Stimulated activated CD8-positive, alpha-beta memory T cell treated with anti-CD3 and anti-CD28 coated beads, Interleukin-2, amount 100 ng/mL, for 1 hour (primary cell): ENCODE measurements at places on chromosomes 11 and 22.
A peak's percentile ranks its signal among the peaks of the same experiment; 100 is the strongest.

GRCh38 chr11:36373016-36374010, 77.2 kb downstream of the PRR5L start:
- DNase-seq: no peak

DNA sequence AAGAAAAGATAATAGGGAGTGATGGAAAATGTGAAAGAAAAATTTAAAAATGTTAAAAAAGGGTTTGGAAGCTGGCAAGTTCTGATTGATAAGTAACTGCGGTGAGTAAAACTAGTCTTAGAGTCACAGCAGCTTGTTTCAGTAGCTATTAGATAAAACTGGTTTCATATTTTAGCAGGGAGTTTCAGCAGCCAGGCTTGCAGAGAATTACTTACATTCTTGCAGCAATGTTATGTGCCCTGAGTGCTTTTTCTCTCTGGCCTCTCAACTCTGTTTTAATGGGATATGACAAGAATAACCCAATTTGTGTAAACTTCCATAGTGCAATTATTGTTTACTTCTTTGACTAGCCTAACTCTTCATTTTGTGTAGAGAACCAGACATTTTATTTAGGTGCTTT, 33.6 kb downstream of the PPME1 start:
- DNase-seq: no peak

DNA sequence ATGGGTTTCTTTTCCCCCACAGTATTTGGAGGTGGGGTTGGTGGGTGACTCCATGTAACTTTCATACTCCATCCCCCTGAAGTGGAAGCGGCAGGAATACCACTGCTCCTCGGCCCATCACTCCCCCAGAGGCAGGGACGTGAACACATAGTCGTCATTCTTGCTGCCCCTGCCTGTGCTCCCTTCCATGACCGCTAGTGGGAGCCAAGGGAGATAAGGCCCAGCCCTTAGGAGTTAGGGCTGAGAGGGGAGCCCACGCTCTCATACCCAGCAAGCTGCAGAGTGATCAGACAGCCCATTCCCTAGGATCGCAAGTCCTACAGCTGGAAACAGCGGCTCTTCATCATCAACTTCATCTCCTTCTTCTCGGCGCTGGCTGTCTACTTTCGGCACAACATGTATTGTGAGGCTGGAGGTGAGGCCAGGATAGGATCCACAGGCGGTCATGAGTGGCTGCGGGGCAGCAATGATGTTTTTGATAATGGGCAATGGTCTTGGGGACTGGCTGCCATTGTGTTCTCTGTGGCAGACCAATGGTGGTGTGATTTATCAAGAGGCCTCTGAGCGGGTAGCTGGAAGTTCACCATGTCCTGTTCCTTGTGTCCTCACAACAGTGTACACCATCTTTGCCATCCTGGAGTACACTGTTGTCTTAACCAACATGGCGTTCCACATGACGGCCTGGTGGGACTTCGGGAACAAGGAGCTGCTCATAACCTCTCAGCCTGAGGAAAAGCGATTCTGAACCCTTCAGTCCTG, 15.9 kb downstream of the RHOG start:
- peak; percentile 62 for DNase-seq

- DNase-seq: no peak
Observed at GRCh38 chr11:68821670-68822069, 20.0 kb downstream of the CPT1A start.

DNA sequence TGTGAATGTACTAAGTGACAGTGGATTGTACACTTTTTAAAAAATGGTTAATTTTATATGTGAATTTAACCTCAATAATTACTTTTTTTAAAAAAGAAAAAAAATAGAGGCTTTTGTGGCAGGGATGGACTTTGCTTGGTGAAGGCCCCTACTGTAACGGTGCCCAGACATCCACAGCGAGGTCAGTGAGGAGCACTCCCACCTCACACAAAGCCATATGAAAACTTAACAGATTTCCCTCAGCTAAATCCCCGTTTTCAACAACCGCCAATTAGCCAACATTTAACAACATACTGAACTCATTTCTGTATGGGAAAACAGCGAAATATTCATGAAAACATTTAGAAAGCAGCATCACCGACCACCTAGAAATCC, 642 bp upstream of the C11orf58 start:
- no peak for DNase-seq

DNA sequence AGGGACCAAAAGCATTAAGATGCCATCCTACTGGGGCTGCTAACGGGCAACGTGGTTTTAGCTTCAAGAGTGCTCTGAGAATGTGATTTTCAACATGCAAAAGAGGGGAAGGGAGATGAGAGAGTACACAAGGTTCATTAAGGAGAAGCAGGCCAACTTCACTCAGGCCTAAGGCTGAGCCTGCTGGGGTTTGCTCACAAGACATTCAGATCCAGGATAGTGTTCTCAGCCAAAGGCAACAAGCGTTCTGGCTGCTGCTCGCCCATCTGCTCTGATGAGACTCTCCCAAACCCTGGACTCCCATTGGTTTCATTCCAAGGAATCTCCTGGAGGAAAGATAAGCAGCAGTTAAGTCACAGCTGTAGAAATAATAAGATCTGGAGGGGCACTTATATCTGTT, 23.6 kb upstream of the UPB1 start:
- DNase-seq: no peak

- no peak for DNase-seq
Observed at GRCh38 chr11:92180226-92180625, 44.4 kb upstream of the FAT3 start.

DNA sequence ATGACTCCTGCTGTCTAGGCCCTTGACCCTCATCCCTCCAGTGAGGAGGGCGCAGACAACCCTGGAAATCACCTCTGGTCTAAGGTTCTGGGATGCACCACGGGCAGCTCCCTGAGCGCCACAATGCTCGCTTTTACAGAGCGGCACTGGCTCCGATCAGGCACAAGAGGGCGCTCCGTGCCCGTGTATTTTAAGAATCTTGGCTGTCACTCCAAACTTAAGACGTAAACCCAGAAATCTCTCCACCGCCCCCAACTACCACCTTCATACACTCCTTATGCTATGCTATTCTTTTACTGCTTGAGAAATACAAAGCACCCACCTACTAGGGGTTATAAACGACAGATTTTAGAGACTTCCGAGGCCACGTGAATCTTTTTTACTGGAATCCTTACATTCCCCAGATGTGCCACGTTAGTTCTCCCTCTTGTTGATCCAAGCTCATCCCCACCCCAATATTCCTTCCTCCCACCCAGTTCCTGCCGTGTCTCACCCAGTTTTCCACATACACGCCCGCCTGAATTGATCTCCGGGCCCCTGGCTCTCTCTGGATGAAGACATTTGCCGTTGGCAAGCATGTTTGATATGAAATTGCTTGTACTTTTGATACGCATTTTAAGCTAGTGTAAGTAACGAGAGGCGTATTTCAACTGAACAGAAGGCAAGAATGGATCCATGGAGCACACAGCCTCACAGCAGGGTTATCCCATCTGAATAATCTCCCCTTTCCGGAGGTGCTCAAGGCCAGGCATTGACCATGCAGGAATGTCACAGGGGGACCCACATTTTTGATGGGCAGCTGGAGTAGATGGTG, 453.5 kb downstream of the OPCML start:
- no peak for DNase-seq

DNA sequence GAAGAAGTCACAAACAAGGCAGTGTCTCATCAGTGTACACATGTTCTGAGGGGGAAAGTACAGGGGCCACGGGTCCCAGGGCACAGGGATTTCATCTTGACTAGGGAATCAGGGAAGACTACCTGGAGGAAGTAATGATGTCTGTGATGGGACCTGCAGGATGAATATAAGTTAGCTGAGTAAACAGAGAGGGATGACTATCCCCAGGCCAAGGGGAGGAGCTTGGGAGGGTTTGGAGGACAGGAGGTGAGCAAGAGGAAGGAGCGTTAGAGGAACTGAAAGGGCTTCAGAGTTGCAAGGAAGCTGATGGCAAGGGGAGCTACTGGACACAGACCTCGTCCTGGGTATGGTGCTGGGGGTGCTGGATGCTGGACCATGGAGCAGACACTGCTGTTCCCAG, 56.4 kb downstream of the TRAF6 start:
- DNase-seq: no peak

- DNase-seq: no peak
Observed at GRCh38 chr11:78196661-78197091, 8.0 kb downstream of the USP35 start.

DNA sequence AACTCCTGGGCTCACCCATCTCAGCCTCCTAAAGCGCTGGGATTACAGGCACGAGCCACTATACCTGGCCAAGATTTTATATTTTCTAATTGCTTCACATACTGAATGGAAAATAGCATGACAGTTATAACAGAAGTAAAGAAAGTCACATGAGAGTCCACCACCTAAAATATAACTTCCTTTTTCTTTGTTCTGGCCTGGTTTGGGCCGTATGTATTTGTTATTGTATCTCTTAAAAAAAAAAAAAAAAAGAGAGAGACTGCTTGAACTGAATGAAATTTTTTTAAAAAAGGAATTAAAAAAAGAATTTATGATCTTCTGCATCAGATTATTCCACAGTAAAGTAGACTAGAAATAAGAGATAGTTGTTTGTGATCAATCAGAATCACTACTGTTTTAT, 86.0 kb upstream of the GRIK4 start:
- no peak for DNase-seq

DNA sequence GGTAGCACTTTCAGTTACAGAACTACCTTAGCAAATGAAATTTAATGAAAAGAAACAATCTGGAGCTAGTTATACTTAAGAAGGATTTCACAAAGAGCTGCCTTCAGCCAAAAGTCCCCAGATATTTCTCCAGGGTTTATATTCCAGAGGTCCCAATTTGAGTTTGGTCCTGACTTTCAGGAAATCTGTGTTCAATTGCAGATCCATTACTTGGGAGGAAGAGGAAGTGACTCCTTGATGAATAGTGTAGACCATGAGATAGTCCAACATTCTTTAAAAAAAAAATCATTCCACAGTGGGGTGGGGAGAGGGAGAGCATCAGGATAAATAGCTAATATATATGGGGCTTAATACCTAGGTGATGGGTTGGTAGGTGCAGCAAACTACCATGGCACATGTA, 117.6 kb upstream of the ARHGAP20 start:
- no peak for DNase-seq

GRCh38 chr11:120817158-120817557, 206.7 kb upstream of the TBCEL start:
- DNase-seq: no peak

GRCh38 chr22:42170946-42171345, 40.3 kb upstream of the CYP2D6 start:
- DNase-seq: no peak

DNA sequence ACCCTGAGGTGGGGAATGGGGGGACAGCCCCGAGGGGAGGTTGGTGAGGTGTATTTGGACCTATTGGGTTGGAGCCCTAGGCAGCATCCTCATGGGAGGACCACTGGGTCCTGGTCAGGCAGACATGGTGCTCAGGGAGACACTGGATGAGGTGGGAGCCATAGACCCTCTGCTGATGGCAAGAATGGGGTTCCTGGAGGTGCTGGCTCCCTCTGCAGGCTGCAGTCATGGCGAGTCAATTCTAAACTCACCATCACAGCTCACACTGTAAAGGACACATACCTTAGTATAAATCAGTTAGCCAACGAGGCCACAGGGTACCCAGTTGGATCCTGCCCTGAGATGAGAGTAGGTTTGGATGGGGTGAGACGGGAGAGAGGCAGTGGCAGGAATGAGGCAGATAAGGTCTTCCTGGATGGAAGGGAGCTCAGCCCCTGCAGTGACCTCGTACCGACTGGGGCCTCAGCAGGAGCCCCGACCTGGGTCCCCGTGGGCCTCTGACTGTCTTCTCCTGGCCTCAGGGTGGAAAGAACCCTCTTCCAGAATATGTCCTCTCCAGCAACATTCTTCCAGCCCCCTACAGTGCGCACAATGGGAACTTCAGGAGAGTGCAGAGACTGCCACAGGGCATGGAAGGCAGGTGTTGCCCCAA, 1.7 kb upstream of the GAB4 start:
- no peak for DNase-seq

DNA sequence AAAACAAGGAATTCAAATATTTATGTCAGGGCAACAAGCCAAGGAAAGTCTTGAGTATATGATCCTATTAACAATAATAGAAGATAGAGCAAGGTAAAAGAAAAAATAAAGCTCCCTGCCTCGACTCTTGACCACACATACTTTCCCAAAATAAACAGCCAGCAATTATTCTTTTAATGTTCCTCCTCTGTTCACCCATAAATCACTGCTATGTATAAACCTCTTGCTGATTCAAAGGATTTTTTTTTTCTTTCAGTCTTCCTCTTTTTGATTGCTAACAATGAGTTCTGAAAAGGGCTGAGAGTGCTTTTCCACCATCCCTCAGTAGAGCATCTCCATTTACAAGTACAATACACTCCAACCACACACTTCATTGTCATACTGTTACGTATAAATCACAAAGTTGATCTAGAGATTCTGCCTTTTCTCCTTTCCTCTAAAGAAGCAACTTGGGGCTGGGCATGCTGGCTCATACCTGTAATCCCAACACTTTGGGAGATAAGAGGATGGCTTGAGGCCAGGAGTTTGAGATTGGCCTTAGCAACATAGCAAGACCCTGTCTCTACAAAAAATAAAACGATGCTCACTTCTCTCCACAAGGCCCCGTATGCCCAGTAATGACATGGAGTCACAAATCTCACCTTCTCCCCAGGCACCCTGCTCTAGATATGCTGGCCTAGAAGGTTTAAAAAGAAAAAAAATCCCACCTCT, 24.0 kb downstream of the RAB30 start:
- no peak for DNase-seq

DNA sequence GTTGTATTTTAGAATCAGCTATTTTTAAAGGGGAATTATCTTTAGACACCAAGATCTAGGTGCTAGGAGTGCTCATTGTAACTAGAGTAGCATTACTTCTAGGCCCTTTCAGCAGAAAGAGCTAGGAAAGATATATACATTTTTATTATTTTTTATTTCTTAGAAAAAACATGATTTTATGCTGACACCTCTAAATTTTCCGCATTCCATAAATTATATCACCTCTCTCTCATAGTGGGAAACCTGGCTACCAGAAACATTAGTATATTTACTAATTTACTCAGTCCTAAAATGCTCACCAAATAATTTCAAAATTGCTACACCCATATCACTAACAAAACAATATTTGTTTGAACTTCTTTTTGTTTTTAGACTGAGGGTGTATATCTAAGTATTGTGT, 32.1 kb upstream of the SLC36A4 start:
- no peak for DNase-seq

- DNase-seq: no peak
Observed at GRCh38 chr11:117299351-117300282, 8.5 kb downstream of the BACE1-AS start.

GRCh38 chr22:50307890-50308596, 597 bp upstream of the PLXNB2 start:
- no peak for DNase-seq

- no peak for DNase-seq
Observed at GRCh38 chr11:134380229-134380628, 31.8 kb downstream of the B3GAT1 start.

- DNase-seq: no peak
Observed at GRCh38 chr11:19834771-19835170, 122.1 kb downstream of the NAV2 start.

GRCh38 chr11:103480421-103480820, 371.2 kb downstream of the DYNC2H1 start:
- DNase-seq: no peak

DNA sequence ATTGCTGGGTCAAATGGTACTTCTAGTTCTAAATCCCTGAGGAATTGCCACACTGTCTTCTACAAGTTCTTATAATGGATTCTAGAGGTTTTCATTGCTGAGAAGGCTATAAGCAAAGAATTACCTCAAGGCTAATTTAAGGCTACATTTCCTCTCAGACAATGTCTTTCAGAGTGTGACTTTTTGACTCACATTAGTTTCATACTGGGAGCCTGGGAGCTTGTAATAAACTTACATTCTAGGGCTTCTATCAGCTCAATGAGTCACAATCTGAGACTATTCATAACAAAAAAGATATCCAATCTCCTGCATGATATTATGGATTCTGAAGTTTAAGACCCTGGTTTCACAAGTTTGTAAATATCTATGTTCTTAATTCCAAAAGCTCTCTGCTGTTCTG, 408.7 kb downstream of the LRRC4C start:
- no peak for DNase-seq
